ENCODE measurements at places on chromosomes 12 and 14.

GRCh38 chr12:32854716-32855115, 41.9 kb downstream of the PKP2 start:
- no peak for DNase-seq

- no peak for DNase-seq
Measured at GRCh38 chr14:54975856-54976255, 51.0 kb downstream of the WDHD1 start.

GRCh38 chr12:1928439-1929121, 10.1 kb upstream of the CACNA2D4 start:
- DNase-seq: no peak

GRCh38 chr12:50212071-50212467, 44.9 kb upstream of the CERS5 start:
- DNase-seq: no peak

DNA sequence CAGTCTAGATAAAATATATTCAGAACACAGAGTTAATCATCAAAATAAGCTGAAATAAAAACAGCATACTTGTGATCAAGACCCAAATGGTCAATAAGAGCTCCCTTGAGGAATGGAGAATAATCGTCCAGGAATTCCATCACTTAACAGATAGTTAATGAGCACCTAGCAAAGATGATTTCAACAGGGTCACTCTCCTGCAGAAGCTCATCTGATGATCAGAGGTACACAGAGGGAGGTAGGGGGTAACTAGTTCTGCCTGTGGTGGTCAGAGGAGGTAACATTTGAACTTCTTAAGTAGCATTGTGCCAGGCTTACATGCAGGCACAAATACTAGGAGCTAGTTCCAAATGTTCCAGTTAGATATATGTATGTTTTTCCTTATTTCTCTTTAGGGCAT, 9.5 kb downstream of the MED13L start:
- no peak for DNase-seq

- DNase-seq: no peak
Measured at GRCh38 chr12:32918890-32919801, 22.6 kb upstream of the PKP2 start.

- no peak for DNase-seq
Measured at GRCh38 chr14:93462479-93462878, 31.7 kb downstream of the UNC79 start.

- no peak for DNase-seq
Measured at GRCh38 chr12:62668782-62669181, 202.2 kb downstream of the MON2 start.

GRCh38 chr12:92471551-92471950, 231.2 kb upstream of the PLEKHG7 start:
- no peak for DNase-seq

- no peak for DNase-seq
Measured at GRCh38 chr14:85675957-85676356, 146.0 kb downstream of the FLRT2 start.

GRCh38 chr12:14949631-14950030, 11.3 kb upstream of the ERP27 start:
- no peak for DNase-seq

GRCh38 chr12:87311206-87311605, 718.0 kb downstream of the C12orf50 start:
- DNase-seq: no peak

DNA sequence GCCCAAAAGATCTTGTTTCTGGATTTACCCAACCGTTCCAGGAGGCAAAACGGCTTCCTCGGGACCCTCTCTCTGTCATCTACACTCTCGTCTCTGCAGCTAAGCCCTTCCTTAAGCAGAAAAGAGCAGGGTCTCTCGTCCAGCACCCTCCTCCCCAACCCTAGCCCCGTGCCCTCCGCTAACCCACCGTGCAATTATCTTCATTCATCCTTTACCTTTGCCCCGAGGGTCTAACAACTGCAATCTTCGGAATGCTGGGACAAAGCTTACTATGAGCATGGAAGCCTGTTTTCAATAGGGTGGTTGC, 276 bp upstream of the BMAL2 start:
- no peak for DNase-seq

DNA sequence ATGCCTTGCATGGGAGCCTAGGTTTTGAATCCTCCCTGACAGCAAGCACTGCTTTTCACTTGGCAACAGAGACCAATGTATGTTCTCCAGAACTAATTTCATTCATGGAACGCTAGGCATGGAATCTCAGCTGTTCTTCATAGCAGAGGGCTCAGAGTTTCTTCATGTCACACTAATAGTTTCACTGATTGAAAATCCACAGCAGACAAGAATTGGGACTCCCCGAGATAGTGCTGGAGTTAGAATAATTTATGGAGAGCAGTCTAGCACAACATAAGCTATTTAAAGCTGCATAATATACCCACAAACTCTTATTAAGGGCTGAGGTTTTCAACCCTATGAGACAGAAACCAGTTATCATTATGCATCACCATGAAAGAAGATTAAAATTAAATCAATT, 342.5 kb downstream of the TMEM132D start:
- DNase-seq: no peak

GRCh38 chr12:23576372-23576771, 373.1 kb downstream of the SOX5 start:
- no peak for DNase-seq

DNA sequence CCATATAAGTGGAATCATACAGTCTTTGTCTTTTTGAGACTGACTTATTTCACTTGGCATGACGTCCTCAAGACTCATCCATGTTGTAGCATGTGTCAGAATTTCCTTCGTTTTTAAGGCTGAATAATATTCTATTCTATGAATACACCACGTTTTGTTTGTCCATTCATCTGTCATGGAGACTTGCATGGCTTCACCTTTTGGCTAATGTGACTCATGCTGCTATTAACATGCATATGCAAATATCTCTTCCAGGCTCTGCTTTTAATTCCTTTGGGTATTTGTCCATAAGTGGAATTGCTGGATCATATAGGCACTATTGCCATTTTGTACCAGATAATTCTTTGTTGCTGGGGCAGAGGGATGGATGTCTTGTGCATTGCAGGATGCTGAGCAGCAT, 19.6 kb upstream of the WSCD2 start:
- DNase-seq: no peak

DNA sequence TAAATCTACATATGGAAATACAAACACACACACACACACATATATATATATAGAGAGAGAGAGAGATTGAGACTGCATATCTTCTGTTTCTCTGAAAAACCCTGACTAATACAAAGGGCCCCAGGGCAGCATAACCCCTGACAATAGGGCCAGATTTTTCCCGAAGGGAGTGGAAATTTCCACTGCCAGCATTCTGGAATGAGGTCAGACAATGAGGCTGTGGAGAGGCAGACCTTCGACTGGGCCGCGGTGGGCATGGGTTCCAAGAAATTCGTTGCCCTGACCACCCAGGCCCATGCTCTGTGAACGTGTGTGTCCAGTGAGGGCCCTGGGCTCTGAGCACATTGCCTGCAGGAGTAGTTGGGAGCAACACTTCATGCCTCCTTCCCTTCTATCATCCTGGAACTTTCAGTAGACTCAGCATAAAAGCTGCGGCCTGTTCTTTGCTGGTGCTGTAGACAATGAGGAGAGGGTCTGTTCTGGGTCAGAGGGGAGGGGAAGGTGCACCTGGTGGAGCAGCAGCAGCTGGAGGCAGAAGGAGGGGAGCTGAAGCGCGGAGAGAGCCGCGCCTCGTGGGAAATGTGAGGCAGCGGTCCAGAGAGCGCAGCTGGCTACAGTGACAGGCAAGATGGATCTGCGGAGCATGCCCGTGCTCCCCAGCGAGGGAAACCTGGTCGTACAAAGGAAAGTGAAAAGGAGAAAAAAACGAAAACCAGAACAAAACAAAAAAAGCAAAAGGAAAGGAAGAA, 25.6 kb upstream of the CCDC60 start:
- peak; percentile 52 for DNase-seq

GRCh38 chr12:70190262-70191010, 52.8 kb upstream of the CNOT2 start:
- DNase-seq: no peak

- DNase-seq: no peak
Measured at GRCh38 chr14:104277416-104278213, 139.2 kb downstream of the KIF26A start.

GRCh38 chr14:44009642-44010041, 497.4 kb downstream of the FSCB start:
- no peak for DNase-seq

- DNase-seq: no peak
Measured at GRCh38 chr12:120247183-120247582, 18.3 kb downstream of the PXN start.

GRCh38 chr14:35242599-35243311, 49.4 kb upstream of the PSMA6 start:
- DNase-seq: no peak

- DNase-seq: no peak
Measured at GRCh38 chr12:51401900-51402299, 10.7 kb upstream of the GALNT6 start.

DNA sequence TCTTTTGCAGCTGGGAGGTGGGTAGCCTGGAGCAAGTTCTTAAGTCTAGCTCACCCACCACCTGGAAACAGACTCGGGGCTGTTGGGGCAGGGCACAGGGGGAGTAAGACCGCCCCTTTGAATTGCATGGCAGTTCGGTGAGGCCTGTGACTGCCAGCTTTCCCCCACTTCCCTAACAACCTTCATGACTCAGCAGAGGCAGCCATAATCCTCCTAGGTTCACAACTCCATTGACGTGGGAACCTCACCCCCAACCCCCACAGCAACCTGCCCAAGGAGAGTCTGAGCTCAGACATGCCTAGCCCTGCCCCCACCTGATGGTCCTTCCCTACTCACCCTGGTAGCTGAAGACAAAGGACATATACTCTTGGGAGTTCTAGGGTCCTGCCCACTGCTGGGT, 87.4 kb downstream of the NELL2 start:
- DNase-seq: no peak

GRCh38 chr14:92649934-92650545, 98.4 kb downstream of the LGMN start:
- DNase-seq: no peak

DNA sequence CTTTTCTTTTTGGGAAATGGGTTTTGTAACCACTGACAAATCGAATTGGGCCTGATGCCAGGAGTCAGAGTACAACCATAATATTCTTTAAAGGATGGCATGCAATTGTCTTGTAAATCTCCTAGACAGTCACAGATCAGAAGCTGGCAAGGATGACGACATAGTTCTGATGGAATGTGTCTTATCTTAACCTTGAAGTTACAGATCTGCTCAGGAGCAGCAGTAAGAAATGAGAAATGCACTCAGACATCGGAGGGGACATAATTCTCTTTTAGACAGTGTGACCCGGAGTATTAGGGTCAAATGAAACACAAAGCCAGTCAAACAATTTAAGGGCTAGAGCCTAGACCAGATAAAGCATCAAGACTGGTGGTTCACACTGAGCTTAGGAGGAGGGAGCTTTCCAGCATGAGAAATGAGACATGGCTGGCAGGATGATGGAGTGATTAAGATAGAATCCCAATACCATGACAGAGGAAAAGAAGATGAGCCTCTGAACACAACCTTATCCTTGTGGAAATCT, 17.5 kb downstream of the CBX5 start:
- DNase-seq: no peak

DNA sequence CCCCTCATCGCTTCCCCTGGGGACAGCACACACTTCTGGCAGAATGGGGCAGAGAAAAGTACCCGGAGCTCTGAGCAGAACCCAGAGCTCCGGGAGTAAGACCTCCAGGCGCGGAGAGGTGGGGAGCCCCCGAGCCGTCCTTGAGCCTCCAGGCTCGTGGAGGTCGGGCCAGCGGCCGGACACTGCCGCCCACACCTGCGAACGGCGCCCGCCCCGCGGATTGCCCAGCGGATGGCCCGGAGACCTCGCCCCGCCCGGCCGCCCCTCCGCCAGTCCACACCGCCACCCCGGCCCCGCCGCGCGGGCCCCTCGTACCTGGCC, 344 bp downstream of the SPTLC2 start:
- no peak for DNase-seq

GRCh38 chr12:27866373-27867101, 86.5 kb upstream of the MANSC4 start:
- no peak for DNase-seq

DNA sequence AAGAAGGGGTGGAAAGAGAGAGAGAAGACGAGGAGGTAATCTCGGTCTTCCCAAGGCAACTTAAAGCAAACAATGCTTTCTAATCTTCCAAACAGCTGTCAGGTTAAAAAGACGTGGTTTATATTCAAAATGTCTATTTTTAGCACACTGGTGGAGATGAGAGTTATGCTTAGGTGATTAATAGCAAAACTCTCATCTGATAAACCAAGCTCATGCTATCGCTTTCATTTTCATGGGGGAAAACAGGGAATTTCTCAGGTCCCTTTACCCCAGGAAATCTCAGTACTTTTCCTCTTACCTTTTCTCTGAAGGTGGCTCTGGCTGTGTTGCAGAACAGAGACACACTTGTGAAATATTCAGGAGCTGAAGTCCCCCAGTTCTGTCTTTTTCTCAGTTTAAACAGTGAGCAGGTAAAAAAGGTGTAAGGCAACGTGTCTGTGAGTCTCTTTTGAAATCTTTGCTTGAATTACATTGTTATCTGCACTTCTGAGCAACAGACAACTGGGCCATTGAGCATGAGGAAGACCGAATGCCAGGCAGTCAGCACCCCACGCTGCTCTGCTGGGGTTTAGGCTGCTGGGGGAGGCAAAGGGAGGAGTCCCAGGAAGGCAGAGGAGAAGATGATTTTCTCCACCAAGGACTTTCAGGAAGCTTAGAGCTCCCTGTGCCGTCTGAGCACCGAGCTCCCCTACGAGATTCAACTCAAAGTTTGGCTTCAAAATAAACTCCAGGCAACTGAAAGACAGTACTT, 759.3 kb downstream of the BCL11B start:
- no peak for DNase-seq

DNA sequence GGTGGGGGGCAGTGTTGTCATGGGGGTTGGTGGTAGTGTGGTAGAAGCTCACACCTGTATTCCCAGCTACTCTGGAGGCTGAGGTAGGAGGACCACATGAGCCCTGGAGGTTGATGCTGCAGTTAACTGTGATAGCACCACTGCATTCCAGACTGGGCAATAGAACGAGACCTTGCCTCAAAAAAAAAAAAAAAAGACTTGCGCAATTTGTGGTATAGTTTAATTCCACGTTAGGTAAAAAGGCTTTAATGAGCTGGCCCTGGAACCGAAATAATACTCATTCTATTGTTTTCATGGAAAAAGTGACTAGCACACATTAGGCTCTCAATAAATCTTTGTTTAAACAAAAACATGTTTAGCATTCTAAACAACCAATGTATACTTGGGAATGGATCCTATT, 25.4 kb upstream of the NAP1L1 start:
- DNase-seq: no peak

- DNase-seq: peak; percentile 88
Measured at GRCh38 chr14:68947802-68948201, 31.3 kb downstream of the ACTN1 start.

GRCh38 chr12:130775953-130776856, 60.1 kb upstream of the RIMBP2 start:
- DNase-seq: no peak

- no peak for DNase-seq
Measured at GRCh38 chr12:53199700-53200099, 7.4 kb downstream of the ITGB7 start.

GRCh38 chr14:81329640-81330381, 70.3 kb downstream of the STON2 start:
- no peak for DNase-seq

GRCh38 chr14:72545411-72546311, 348.2 kb downstream of the DPF3 start:
- no peak for DNase-seq
